Muscle of back (tissue), 13 donors: ENCODE measurements at places on chromosomes 5 and 9.

- no peak for DNase-seq
Measured at GRCh38 chr9:99050292-99050911, 54.5 kb upstream of the TGFBR1 start.

- DNase-seq = no peak
Measured at GRCh38 chr9:113822315-113822714, 53.8 kb upstream of the ZNF618 start.

GRCh38 chr5:16863469-16863946, 72.6 kb downstream of the MYO10 start:
- no peak for DNase-seq

GRCh38 chr9:99189887-99190596, 31.7 kb downstream of the ALG2 start:
- DNase-seq = no peak

- no peak for DNase-seq
Measured at GRCh38 chr5:21910731-21911130, 942.4 kb downstream of the CDH12 start.

GRCh38 chr5:17218353-17219005, 1.0 kb downstream of the BASP1 start:
- peak; percentile 62 for DNase-seq

DNA sequence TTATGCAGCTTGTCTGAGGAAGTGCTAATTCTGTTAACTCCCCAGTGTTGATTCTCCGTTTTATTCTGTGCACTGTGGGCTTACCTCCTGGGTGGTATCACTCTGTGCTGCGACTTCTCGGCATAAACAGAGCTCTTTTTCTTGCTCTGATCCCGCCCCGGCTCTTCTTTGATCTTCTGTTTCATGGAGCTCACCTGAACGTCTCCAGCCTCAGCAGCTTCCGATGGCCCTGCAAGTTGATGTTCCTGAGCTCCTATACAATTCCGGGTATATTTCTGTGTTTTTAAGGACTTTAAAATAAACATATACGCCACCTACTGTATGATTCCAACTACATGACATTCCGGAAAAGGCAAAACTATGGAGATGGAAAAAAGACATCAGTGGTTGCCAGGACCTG, 110.8 kb downstream of the TENT4A start:
- DNase-seq = no peak

- DNase-seq = no peak
Measured at GRCh38 chr9:117616431-117616831, 87.8 kb upstream of the TLR4 start.

GRCh38 chr9:8346296-8346695, 546.7 kb upstream of the DMAC1 start:
- peak; percentile 38 for DNase-seq

- no peak for DNase-seq
Measured at GRCh38 chr9:34550681-34551270, 28.0 kb upstream of the ENHO start.

- no peak for DNase-seq
Measured at GRCh38 chr5:82560969-82561368, 282.8 kb upstream of the RPS23 start.
